ENCODE measurements at places on chromosomes 4 and X.

DNA sequence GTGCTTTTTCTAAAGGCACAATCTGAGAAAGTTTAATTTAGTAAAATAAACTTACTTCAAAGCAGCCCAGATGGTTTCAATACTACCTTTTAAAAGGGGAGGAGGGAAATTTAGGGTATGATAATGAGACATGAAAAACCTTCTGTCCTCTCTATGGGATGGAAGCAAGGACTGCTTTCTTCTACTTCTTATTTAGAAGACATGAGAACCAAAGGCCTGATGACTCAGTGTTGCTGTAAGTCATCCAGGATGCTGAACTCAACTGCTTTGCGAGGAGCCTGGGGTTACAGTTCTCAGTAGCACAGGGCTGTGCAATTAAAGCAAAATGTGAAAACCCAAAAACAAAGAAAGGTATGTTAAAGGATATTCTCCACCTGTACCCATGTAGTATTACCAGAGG lies 140.8 kb upstream of the EDNRA start:
- no peak for DNase-seq

- no peak for DNase-seq
Observed at GRCh38 chrX:69539437-69539836, 35.3 kb downstream of the NALF2 start.

DNA sequence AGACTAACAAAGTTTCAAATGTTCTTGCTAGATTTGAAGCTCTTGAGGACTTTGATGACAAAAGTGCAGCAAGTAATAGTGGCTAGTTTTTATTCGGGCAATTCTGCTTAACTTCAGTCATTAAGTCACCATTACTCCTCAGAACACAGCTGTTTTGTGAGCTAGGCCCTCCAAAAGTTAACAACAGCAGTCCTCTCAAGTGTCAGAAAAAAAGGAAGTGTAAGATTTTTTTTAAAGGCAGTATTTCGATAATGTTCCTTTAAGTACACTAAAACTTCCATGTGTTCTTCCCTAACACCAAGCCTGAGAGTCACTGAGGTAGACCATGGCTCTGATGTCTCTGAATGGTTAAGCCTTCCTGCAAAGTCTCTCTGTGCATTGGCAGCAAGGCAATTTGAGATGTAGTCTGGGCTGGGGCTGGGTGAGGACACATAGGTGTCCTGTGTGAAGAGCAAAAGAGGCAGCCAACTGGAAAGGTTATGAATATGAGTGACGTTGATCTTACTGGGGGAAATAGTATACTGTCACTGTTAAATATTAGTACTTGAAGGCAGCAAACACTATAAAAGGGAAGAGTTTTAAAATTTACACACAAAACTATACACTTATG lies 174.0 kb upstream of the MAP3K15 start:
- no peak for DNase-seq

GRCh38 chr4:110354460-110354859 lies 121.5 kb upstream of the ENPEP start:
- no peak for DNase-seq

GRCh38 chr4:87019898-87020297 lies 85.1 kb downstream of the AFF1 start:
- no peak for DNase-seq

GRCh38 chr4:101944649-101945048 lies 154.1 kb downstream of the BANK1 start:
- DNase-seq: no peak
